T-cell (primary cell): ENCODE measurements at places on chromosomes 3 and 15.

DNA sequence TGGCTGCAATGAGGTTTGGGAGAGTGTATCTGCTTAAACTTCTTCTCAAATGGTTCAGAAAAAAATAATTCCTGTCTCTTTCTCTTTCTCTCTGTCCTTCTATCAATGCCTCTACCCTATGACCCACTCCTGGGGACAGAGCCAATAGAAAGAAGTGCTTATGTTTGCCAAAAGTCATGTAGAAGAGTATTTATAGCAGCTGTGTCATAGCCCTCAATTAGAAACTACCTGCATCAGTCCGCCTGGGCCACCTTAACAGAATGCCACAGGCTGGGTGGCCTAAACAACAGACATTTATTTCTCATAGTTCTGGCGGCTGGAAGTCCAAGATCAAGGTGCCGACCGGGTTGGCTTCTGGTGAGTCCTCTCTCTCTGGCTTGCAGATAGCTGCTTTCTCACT is 92.5 kb downstream of the HMG20A start:
- no peak overlapping the region for H3K27ac ChIP-seq
- peaks cover 2% of the 10 kb centered on the region for H3K36me3 ChIP-seq
- H3K4me1 ChIP-seq = no peaks in the 10 kb centered on the region
- no peak for DNase-seq
- H3K4me3 ChIP-seq = no peak overlapping the region
- H3K27me3 ChIP-seq = no peaks in the 10 kb centered on the region

DNA sequence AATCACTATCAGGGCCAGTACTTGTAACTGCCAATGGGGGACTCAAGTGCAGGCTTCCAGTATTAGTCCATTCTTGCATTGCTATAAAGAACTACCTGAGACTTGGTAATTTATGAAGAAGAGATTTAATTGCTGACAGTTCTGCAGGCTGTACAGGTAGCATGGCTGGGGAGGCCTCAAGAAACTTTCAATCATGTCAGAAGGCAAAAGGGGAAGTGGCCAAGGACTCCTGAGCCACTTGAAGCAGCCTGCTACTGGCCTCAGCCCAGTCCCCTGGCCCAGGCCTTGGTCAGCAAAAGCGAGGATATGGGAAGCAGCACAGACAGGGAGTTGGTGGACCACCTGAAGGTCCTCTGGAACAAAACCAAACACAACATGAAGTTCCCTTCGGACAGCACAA is 29.2 kb upstream of the OR5K1 start:
- no peaks in the 10 kb centered on the region for H3K4me1 ChIP-seq
- H3K27me3 ChIP-seq = no peaks in the 10 kb centered on the region
- no peak overlapping the region for H3K27ac ChIP-seq
- H3K36me3 ChIP-seq = no peaks in the 10 kb centered on the region
- no peak for DNase-seq
- H3K4me3 ChIP-seq = no peak overlapping the region

DNA sequence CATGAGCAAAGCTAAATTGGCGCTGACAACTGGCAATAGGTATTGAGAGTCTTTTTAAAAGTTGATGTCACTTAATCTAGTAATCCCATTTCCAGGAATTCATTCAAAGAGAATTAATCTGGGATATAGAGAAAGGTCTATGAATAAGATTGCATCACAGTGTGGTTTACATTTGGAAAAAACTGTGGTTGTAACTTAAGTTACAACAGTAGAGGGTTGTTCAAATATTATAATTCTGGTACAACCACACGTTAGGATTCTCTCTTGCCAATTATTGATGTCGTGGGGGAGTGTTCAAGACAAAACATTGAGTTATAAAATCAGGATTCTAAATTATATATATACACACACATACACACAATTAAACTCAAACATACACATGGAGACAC is 79.8 kb downstream of the LIPC start:
- H3K27me3 ChIP-seq = no peaks in the 10 kb centered on the region
- H3K27ac ChIP-seq = no peak overlapping the region
- DNase-seq = no peak
- peaks cover 8% of the 10 kb centered on the region for H3K4me1 ChIP-seq
- no peak overlapping the region for H3K4me3 ChIP-seq

DNA sequence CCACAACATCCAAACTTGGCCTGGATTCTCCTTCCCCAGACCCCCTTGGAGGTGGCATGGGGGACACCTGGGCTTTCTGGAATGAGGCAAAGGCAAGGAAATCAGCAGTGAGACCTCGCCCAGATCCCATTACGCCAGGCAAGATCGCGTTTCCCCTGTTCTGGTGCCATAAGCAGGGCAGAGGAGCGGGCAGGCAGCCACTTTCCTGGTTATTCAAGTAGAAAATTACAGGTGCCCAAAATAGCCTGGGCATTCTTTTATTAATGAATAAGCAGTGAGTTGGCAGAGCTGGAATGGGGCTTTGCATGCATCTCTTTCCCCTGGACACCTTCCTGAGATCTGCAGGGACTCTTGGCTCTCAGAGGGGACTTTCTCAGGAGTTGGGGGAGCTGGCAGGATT is 31.5 kb upstream of the FAM107A start:
- no peak overlapping the region for H3K4me3 ChIP-seq
- no peak overlapping the region for H3K27ac ChIP-seq
- no peak for DNase-seq
- H3K4me1 ChIP-seq = no peaks in the 10 kb centered on the region

DNA sequence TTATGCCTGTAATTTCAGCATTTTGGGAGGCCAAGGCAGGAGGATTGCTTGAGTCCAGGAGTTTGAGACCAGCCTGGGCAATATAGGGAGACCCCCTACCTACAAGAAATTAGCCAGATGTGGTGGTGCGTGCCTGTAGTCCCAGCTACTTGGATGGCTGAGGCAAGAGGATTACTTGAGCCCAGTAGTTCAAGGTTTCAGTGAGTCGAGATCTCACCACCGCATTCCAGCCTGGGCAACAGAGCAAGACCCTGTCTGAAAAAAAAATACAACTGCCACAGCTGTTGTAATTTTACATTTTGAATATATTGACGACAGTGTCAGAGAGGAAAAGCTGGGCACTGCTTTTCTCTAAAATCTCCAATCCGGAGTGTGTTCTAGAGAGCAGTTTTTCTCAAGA is 21.2 kb downstream of the TATDN2 start:
- no peak for DNase-seq
- peaks cover 61% of the 10 kb centered on the region for H3K4me1 ChIP-seq
- no peaks in the 10 kb centered on the region for H3K27me3 ChIP-seq
- H3K27ac ChIP-seq = no peak overlapping the region
- H3K4me3 ChIP-seq = no peak overlapping the region

DNA sequence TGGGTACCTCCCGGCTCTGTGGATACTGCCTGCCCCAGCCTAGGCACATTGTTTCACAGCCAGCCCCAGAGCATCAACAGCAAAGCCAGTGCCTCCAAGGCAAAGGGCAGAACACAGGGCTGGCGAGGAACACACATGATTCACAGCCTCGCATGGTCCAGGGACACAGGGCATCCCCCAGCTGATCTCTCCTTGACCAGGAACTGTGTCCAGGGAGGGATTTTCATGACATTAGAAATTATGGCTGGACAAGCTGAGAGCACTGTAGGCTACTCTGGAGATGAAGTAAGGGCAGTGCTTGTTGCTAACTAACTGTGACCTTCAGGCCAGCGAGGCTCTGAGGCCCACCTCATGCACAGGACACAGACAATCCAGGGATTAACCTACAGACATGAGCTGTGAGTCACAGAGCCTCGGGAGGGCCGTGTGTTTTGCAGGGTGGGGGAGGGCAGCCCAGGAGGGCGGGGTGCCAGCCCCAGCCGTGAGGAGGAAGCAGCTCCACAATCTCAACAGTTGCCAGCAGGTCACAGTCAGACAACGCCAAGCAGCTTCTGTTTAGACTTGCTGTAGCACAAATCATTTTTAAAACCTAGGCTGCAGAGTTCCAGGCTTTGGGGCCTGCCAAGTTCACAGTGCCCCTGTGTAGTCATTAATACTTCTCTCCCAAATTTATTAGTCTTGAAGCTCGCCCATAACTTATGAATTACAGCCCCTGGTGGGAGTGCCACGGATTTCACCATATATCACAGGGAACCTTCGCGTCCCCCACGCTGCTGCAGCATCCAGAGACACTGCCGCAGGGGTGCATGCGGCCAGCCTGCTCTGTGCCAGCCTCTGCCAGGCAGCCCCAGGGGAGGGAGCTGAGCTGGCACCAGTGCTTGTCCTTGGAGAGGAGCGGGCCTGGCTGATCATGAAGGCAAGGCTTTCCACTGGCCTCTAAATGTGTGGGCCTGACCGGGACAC is 114.7 kb downstream of the ETFA start:
- peaks cover 16% of the 10 kb centered on the region for H3K27me3 ChIP-seq
- no peak overlapping the region for H3K4me3 ChIP-seq
- no peaks in the 10 kb centered on the region for H3K36me3 ChIP-seq

DNA sequence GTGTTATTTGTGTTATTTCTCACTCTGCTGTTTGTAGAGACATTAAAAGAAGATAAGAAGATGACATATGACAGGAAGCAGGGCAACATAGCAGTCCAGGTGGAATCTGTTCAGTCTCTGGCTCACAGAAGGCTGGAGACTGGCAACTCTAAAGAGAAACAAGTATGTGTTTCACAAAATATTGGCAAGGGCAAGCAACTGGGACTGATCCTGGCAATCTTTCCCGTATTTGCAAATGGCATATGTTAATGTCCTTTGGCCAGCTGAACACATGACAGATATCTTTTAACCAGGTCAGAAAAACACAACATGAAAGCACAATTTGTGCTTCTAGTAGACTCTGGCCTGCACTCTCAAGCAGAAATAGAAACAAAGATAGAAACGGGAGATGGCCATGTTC is 1354.1 kb upstream of the EPHA6 start:
- H3K4me3 ChIP-seq = no peak overlapping the region
- H3K36me3 ChIP-seq = no peaks in the 10 kb centered on the region
- H3K27me3 ChIP-seq = no peaks in the 10 kb centered on the region
- no peak overlapping the region for H3K27ac ChIP-seq
- no peak for DNase-seq

- H3K27me3 ChIP-seq = no peaks in the 10 kb centered on the region
- H3K4me3 ChIP-seq = no peak overlapping the region
- no peak for DNase-seq
- H3K36me3 ChIP-seq = peaks cover 3% of the 10 kb centered on the region
- H3K4me1 ChIP-seq = no peaks in the 10 kb centered on the region
- no peak overlapping the region for H3K27ac ChIP-seq
These were observed 7.4 kb downstream of the SLC35A5 start for GRCh38 chr3:112569265-112569664.

- H3K4me1 ChIP-seq = peaks cover 4% of the 10 kb centered on the region
- DNase-seq = no peak
- H3K4me3 ChIP-seq = no peak overlapping the region
These were observed 9.6 kb upstream of the TIPARP start for GRCh38 chr3:156664831-156665178.
